ENCODE measurements at places on chromosomes 12 and 14. TPM values are rescaled to one million over a fixed set of nuclear protein-coding genes. Genes with fewer than 3 reads are reported as not detected.

- H3K4me3 ChIP-seq = no peak overlapping the region
- DNase-seq = no peak
- no peaks in the 10 kb centered on the region for H3K27me3 ChIP-seq
- no peaks in the 10 kb centered on the region for H3K4me1 ChIP-seq
Observed at GRCh38 chr12:91640021-91640420, 457.4 kb upstream of the DCN start.

DNA sequence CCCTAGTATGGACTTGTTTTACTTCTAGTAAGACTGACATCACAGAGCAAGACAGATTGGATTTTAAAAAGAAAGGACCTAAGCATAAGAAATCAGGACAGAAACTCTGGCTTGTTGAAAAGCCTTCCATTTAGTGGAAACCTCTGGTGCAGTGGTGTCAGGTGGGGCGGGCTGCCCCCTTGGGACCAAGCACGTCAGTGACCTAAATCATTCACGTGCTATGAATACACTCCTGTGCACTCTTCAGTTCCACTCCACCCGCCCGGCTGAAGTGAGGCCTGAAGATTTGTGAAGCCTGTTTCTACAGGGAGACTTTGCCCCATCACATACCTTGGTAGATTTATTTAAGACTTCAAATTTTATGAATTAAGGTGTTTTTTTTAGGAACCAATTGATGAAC, 58.2 kb upstream of the STRN3 start:
- DNase-seq = no peak
- H3K4me3 ChIP-seq = no peak overlapping the region
- H3K27me3 ChIP-seq = no peaks in the 10 kb centered on the region
- H3K4me1 ChIP-seq = no peaks in the 10 kb centered on the region
- H3K27ac ChIP-seq = no peak overlapping the region

- peaks cover 8% of the 10 kb centered on the region for H3K4me1 ChIP-seq
- no peaks in the 10 kb centered on the region for H3K27me3 ChIP-seq
- peak; percentile 65 for DNase-seq
- no peak overlapping the region for H3K4me3 ChIP-seq
- no peak overlapping the region for H3K27ac ChIP-seq
- H3K36me3 ChIP-seq = no peaks in the 10 kb centered on the region
Observed at GRCh38 chr12:113239811-113240331, 18.6 kb downstream of the TPCN1 start.

DNA sequence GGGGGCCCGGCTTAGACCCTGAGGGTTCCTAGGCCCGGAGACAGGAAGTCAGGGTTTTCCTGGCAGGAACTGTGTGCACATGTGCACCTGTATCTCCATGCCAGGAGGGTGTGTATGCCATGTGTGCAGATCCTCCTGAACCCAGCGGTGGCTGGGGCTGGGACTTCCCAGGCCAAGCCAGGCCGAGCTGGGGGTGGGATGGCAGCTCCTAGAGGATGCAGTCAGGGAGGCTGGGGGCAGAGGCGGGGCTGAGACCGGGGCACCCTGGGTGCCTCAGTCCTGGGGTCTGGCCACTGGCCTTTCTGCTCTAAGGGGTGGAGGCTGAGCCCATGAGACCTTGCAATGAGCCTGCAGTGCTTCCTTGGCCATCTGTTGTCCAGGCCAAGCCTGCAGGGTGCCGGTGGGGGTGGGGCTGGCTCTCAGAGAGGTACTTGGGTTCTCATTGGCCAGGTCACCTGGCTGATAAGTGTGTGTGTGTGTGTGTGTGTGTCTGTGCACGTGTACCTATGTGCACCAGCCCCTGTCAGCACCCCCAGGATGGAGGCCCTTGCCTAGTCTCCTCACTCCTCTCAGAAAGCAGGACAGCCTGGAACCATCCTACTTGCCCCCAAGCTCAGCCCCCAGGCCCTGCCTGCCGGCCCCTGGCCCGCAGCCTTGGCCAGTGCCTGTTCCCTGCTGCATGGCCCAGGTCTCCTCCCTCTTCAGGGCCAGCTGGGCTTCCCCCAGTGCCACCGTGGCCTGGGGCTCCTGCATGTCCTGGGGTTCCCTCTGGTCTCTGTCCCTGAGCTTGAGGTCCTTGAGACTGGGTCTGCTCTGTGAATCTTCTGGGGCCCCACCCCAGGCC, 10.6 kb upstream of the TNFAIP2 start:
- no peaks in the 10 kb centered on the region for H3K36me3 ChIP-seq
- H3K4me1 ChIP-seq = peaks cover 14% of the 10 kb centered on the region
- no peak overlapping the region for H3K27ac ChIP-seq
- DNase-seq = no peak
- H3K4me3 ChIP-seq = no peak overlapping the region

- H3K36me3 ChIP-seq = no peaks in the 10 kb centered on the region
- H3K4me1 ChIP-seq = no peaks in the 10 kb centered on the region
- no peak overlapping the region for H3K4me3 ChIP-seq
- no peaks in the 10 kb centered on the region for H3K27me3 ChIP-seq
Observed at GRCh38 chr12:117240081-117240755, 49.9 kb upstream of the FBXO21 start.

The CABP1 gene
- 2.6 TPM for polyA plus RNA-seq

The DBX2 gene
- 0.10 TPM for polyA plus RNA-seq

The PTGER2 gene
- polyA plus RNA-seq = 5.8 TPM

GRCh38 chr14:39342768-39343167, 89.5 kb downstream of the FBXO33 start:
- DNase-seq = no peak
- H3K4me1 ChIP-seq = no peaks in the 10 kb centered on the region
- H3K4me3 ChIP-seq = no peak overlapping the region
- H3K27ac ChIP-seq = no peak overlapping the region
- H3K36me3 ChIP-seq = no peaks in the 10 kb centered on the region

- no peaks in the 10 kb centered on the region for H3K4me1 ChIP-seq
- H3K4me3 ChIP-seq = no peak overlapping the region
- no peak for DNase-seq
- no peaks in the 10 kb centered on the region for H3K36me3 ChIP-seq
Observed at GRCh38 chr12:97939156-97939555, 476.6 kb downstream of the RMST start.

DNA sequence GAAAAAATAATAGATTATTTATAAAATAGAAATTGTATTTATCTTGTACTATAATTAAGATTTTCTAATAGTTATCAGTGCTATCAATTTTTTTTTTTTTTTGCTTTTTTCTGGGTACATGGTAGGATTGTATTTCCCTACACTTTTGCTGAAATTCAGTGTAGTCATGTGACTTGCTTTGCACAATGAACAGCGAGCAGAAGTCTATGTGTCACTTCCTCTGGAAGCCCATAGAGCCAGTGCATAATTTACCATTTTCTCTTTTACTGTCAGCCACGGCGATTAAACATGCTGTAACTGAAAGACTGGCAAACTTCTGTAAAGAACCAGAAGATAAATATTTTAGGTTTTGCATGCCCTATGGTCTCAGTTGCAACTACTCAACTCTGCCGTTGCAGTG, 80.8 kb upstream of the PPP1R12A start:
- no peak for DNase-seq
- H3K36me3 ChIP-seq = no peaks in the 10 kb centered on the region
- no peak overlapping the region for H3K4me3 ChIP-seq

DNA sequence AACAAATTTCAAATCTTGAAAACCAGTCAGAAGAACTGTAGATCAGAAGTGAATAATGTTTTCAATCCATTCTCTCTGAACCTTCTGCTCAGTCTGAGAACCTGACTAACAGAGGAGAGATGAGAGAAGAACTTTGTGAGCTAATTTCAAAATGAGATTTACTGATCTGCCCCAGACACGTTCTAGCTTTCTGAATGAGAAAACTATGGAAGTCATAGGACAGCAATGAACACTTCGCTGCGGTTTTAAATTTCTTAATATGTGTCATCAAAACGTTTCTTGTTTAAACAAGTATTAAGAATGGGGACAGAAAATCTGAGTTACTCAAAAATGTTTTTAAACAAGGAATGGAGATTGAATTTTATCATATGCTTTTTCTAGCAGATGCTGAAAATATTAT, 66.6 kb upstream of the FAR2 start:
- no peaks in the 10 kb centered on the region for H3K4me1 ChIP-seq
- no peaks in the 10 kb centered on the region for H3K27me3 ChIP-seq
- no peak overlapping the region for H3K27ac ChIP-seq

- no peak overlapping the region for H3K4me3 ChIP-seq
- DNase-seq = no peak
- no peaks in the 10 kb centered on the region for H3K4me1 ChIP-seq
- no peaks in the 10 kb centered on the region for H3K27me3 ChIP-seq
- no peaks in the 10 kb centered on the region for H3K36me3 ChIP-seq
Observed at GRCh38 chr12:106729611-106730010, 44.9 kb upstream of the RIC8B start.

- peaks cover 10% of the 10 kb centered on the region for H3K4me1 ChIP-seq
- DNase-seq = no peak
- H3K27ac ChIP-seq = no peak overlapping the region
- no peaks in the 10 kb centered on the region for H3K27me3 ChIP-seq
Observed at GRCh38 chr12:51926064-51926632, 18.8 kb downstream of the ACVRL1 start.

GRCh38 chr12:112219195-112219594, 93.8 kb downstream of the TRAFD1 start:
- H3K4me3 ChIP-seq = no peak overlapping the region
- no peaks in the 10 kb centered on the region for H3K27me3 ChIP-seq
- H3K36me3 ChIP-seq = no peaks in the 10 kb centered on the region
- H3K4me1 ChIP-seq = no peaks in the 10 kb centered on the region

DNA sequence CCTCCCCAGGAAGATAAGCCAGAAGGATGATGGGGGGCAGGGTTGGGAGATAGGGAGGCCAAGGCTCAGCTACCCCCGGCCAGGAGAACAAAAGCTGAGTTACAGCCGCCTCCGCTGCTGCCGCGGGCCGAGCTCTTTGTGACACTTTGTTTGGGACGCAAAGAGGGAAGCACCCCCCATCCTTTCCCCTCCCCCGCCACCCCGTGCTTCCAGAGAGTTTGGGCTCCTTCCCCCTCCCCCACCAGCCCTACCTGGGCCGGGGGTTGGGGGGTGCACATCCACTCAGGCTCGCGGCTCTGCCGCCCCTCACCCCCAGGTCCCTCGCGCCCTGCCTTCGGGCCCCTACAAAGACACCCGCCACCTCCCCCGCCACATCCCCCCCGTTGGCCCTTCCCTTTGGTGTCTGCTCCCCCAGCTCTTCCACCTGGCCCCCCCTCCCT, 799 bp downstream of the ZNF219 start:
- DNase-seq = peak; percentile 66
- peak overlapping the region; percentile 87 for H3K27ac ChIP-seq
- peaks cover 2% of the 10 kb centered on the region for H3K4me1 ChIP-seq

DNA sequence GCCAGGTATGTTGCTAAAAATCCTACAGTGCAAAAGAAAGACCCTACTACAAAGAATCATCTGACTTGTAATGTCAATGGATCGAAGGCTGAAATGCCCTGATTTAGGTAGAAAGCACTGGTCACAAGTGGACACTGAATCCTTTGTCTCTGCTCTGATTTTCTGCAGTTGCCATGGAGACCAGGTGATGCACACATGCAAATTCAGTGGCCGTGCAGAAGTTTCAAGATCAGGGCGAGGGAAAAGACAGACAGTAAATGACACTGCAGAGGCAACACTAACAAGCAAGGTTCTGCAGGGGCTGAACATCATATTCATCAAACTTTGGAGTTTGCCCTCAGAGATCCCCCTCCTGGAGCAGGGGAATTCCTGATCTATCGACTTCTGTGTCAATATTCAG, 370.3 kb upstream of the TMEM132C start:
- DNase-seq = no peak
- H3K27me3 ChIP-seq = no peaks in the 10 kb centered on the region
- H3K27ac ChIP-seq = no peak overlapping the region
- H3K36me3 ChIP-seq = no peaks in the 10 kb centered on the region

GRCh38 chr14:101398011-101398410, 163.3 kb upstream of the DIO3 start:
- no peak overlapping the region for H3K27ac ChIP-seq
- peaks cover 5% of the 10 kb centered on the region for H3K4me1 ChIP-seq
- no peak overlapping the region for H3K4me3 ChIP-seq
- DNase-seq = no peak
- no peaks in the 10 kb centered on the region for H3K27me3 ChIP-seq
- H3K36me3 ChIP-seq = no peaks in the 10 kb centered on the region

GRCh38 chr12:45076417-45077026, 25.6 kb upstream of the DBX2 start:
- H3K27ac ChIP-seq = no peak overlapping the region
- H3K4me1 ChIP-seq = no peaks in the 10 kb centered on the region
- H3K27me3 ChIP-seq = no peaks in the 10 kb centered on the region
- no peak overlapping the region for H3K4me3 ChIP-seq
- no peaks in the 10 kb centered on the region for H3K36me3 ChIP-seq

- no peaks in the 10 kb centered on the region for H3K36me3 ChIP-seq
- no peak overlapping the region for H3K27ac ChIP-seq
- no peak for DNase-seq
- no peaks in the 10 kb centered on the region for H3K27me3 ChIP-seq
- H3K4me1 ChIP-seq = peaks cover 2% of the 10 kb centered on the region
Observed at GRCh38 chr12:3492793-3493042, 1.7 kb downstream of the PRMT8 start.

- H3K36me3 ChIP-seq = no peaks in the 10 kb centered on the region
- DNase-seq = no peak
- peaks cover 17% of the 10 kb centered on the region for H3K4me1 ChIP-seq
Observed at GRCh38 chr12:113464452-113464775, 7.3 kb downstream of the LHX5 start.

DNA sequence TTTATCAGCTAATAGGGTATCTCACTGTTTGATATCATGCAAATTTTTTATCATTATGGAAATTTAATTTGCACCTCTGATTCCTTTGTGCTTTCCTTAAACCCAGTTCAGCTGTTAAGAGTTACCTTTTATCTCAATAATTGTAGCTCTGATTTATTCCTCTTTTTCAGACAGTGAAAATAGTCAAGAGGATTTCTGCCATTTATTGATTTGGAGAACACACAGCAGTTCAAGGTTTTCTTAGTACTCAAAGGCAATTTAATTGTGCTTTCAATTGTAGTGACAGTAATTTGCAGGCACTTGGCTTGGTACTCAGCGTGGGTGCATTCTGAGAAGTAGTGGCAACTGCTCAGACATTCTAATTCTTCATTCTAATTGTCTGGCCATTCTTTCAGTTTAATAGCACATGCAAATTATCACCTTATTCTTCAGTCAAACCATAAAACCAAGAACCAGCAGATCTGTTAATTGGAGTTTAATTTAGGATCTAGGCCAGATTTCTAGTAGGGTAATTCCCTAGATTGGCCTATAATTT, 709.3 kb downstream of the RPS29 start:
- H3K27me3 ChIP-seq = no peaks in the 10 kb centered on the region
- H3K4me3 ChIP-seq = no peak overlapping the region
- no peaks in the 10 kb centered on the region for H3K36me3 ChIP-seq
- H3K27ac ChIP-seq = no peak overlapping the region

All from ovary (tissue), 10 donors.